ENCODE measurements at places on chromosomes 12 and 14. TPM values are rescaled to one million over a fixed set of nuclear protein-coding genes. Genes with fewer than 3 reads are reported as not detected.

NGB gene
- not detected for total RNA-seq

IFNG-AS1 gene
- total RNA-seq, result not detected

PLEKHD1 gene
- total RNA-seq, result under 0.01 TPM

RD3L gene
- total RNA-seq, result not detected

- no peaks in the 10 kb centered on the region for H3K4me1 ChIP-seq
- H3K27me3 ChIP-seq, result no peaks in the 10 kb centered on the region
- H3K27ac ChIP-seq, result no peak overlapping the region
- H3K4me3 ChIP-seq, result no peak overlapping the region
- no peaks in the 10 kb centered on the region for H3K36me3 ChIP-seq
These were observed 887.4 kb downstream of the TMTC2 start for GRCh38 chr12:83574142-83574541.

CLEC4C gene
- not detected for total RNA-seq

DNA sequence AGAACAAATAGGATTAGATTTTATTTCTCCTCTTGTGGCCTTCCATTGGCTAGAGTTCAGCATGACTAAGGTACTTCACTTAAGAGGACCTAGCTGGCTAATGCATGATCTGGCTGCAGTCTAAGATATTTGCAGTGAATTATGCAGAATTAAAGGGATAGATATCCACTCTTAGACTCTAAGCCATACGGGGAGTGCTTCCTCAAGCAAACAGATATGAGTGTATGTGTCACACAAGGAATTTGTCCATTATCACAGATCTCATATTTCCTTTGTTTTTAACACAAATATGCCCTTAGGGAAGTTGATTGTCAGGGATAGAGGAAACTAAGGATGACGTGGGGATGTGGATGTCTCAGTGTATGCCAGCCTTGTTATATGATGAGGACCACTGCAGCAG lies 88.1 kb upstream of the DHRS4 start:
- no peak overlapping the region for H3K4me3 ChIP-seq
- no peak for DNase-seq

DNA sequence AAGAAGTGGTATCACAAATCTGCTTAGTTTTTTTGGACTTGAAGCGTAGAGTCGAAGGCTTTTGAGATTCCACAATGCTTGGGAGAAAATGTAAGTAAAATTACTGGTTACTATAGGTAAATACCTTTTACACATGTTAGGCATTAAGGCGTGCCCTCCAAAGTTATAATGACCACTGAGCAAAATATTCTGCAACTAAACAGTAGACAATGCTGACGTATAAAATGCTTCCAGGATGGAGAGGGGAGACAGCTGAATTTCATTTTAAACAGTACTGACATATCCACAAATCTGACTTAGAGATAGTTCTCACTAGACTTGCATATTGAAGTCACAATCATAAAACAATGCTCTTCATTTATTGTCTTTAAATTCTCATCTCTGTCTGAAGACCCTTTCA lies 144.5 kb upstream of the DCN start:
- H3K27ac ChIP-seq, result no peak overlapping the region
- no peak overlapping the region for H3K4me3 ChIP-seq
- DNase-seq, result no peak
- H3K4me1 ChIP-seq, result no peaks in the 10 kb centered on the region
- no peaks in the 10 kb centered on the region for H3K36me3 ChIP-seq
- H3K27me3 ChIP-seq, result no peaks in the 10 kb centered on the region

ASIC1 gene
- total RNA-seq, result 0.99 TPM

GRCh38 chr14:90508536-90509254 lies 111.9 kb downstream of the CALM1 start:
- no peaks in the 10 kb centered on the region for H3K36me3 ChIP-seq
- peak; percentile 71 for DNase-seq
- no peaks in the 10 kb centered on the region for H3K27me3 ChIP-seq
- peaks cover 65% of the 10 kb centered on the region for H3K4me1 ChIP-seq
- H3K4me3 ChIP-seq, result no peak overlapping the region

GRCh38 chr12:85784096-85784720 lies 52.0 kb downstream of the RASSF9 start:
- no peaks in the 10 kb centered on the region for H3K4me1 ChIP-seq
- H3K36me3 ChIP-seq, result no peaks in the 10 kb centered on the region
- H3K27ac ChIP-seq, result no peak overlapping the region
- H3K4me3 ChIP-seq, result no peak overlapping the region
- DNase-seq, result no peak

KIF26A gene
- 17.1 TPM for total RNA-seq
